ENCODE measurements at places on chromosomes 5 and 9. TPM values are rescaled to one million over a fixed set of nuclear protein-coding genes. Genes with fewer than 3 reads are reported as not detected.

FGF10 gene
- total RNA-seq: not detected

SLC1A1 gene
- total RNA-seq: 6.8 TPM

PCDHA4 gene
- 12.8 TPM for total RNA-seq

PPP1R2B gene
- total RNA-seq: not detected

HTR1A gene
- not detected for total RNA-seq

FOXD4L4 gene
- not detected for total RNA-seq

DNA sequence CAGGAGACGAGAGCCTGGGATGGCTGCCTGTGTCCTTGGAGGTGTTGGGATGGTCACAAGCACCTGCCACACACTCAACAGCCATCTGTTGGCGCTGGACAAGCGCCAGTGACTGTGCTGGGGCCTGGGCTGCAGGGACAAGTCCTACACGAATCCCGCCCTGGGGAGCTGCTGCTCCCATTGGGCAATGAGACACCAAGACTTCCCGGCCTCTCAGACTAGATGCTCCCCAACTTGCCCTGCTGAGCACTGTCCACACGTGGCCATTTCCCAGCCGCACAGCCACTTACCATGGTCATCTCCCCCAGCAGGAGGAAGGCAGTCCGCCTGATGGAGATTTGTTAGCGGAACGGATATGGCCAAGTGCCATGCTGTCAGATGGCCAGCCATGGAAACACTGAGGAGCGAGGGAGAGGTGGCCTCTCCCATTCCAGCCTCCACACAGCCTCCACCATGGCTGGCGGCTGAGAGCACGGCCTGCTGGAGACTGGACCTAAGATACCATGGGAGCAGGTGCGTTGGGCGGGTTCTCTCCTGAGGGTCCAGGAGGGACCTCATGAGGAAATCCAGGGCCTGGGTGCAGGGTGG, 43.9 kb downstream of the PRRT1B start:
- H3K4me3 ChIP-seq: no peak overlapping the region
- no peak overlapping the region for H3K27ac ChIP-seq
- DNase-seq: no peak
- no peaks in the 10 kb centered on the region for H3K4me1 ChIP-seq
- H3K27me3 ChIP-seq: no peaks in the 10 kb centered on the region

DNA sequence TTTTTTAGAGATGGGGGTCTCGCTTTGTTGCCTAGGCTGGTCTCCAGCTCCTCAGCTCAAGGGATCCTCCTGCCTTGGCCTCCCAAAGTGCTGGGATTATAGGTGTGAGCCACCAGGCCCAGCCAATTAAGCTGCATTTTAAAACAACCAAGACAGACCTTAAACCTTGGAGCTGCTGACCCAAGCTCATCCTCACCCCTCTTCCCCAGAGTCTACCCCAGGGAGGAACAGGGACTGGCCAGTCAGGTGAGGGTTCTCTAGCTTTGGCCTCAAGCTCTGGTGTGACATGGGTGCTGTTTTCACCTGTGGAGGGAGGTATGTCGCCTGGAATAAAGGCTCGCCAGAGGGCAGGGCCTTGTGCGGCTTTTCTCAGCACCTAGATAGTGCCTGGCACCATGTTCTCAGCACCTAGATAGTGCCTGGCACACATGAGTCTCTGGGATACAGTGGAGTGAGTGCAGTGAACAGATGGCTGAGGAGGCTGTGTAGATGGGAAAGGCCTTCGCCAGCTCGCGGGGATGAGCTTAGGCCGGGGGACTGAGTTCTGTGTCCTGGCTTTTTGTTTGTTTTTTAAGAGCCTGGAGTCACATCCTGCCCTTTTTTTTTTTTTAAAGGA, 7.4 kb downstream of the CDK9 start:
- H3K4me1 ChIP-seq: no peaks in the 10 kb centered on the region
- no peak overlapping the region for H3K27ac ChIP-seq
- H3K4me3 ChIP-seq: no peak overlapping the region
- no peaks in the 10 kb centered on the region for H3K27me3 ChIP-seq
- no peak for DNase-seq
- H3K36me3 ChIP-seq: peaks cover 28% of the 10 kb centered on the region

DNA sequence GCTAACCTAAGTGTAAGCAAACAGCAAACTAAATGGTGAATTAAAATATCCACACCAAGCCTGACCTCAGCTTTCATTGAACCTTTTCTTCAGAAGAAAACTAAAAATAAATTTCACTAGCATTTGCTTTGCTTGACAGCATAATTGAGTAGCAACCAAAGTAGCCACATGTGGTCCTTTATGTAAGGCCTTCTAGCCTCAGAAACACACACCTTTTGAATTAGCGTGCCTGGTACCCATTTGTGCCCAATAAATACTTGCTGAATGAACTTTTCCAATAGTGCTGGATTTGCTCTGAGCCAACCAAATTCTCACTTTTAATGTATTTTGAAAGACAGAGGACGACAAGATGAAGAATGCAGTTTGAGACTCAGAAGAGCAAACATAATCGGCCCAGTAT, 2.1 kb upstream of the NIPBL start:
- DNase-seq: no peak
- no peaks in the 10 kb centered on the region for H3K27me3 ChIP-seq
- H3K4me3 ChIP-seq: peak overlapping the region; percentile 86
- H3K4me1 ChIP-seq: peaks cover 46% of the 10 kb centered on the region
- H3K36me3 ChIP-seq: peaks cover 6% of the 10 kb centered on the region
- peak overlapping the region; percentile 98 for H3K27ac ChIP-seq

- H3K27me3 ChIP-seq: peaks cover 5% of the 10 kb centered on the region
- no peaks in the 10 kb centered on the region for H3K36me3 ChIP-seq
- no peak overlapping the region for H3K27ac ChIP-seq
- peak; percentile 75 for DNase-seq
- H3K4me1 ChIP-seq: peaks cover 18% of the 10 kb centered on the region
- H3K4me3 ChIP-seq: no peak overlapping the region
These were observed 11.0 kb upstream of the ZBTB43 start for GRCh38 chr9:126793686-126794417.

GRCh38 chr5:65796751-65797316, 74.8 kb downstream of the NLN start:
- DNase-seq: no peak
- H3K27me3 ChIP-seq: no peaks in the 10 kb centered on the region
- peaks cover 28% of the 10 kb centered on the region for H3K36me3 ChIP-seq
- H3K27ac ChIP-seq: no peak overlapping the region
- H3K4me3 ChIP-seq: no peak overlapping the region

GRCh38 chr9:7055171-7055903, 297.6 kb downstream of the KDM4C start:
- no peaks in the 10 kb centered on the region for H3K36me3 ChIP-seq
- DNase-seq: no peak
- H3K4me1 ChIP-seq: peaks cover 2% of the 10 kb centered on the region
- H3K27ac ChIP-seq: no peak overlapping the region

- no peak for DNase-seq
- H3K27ac ChIP-seq: no peak overlapping the region
- peaks cover 48% of the 10 kb centered on the region for H3K4me1 ChIP-seq
- H3K4me3 ChIP-seq: no peak overlapping the region
These were observed 98.4 kb downstream of the FGF1 start for GRCh38 chr5:142587354-142587965.

DNA sequence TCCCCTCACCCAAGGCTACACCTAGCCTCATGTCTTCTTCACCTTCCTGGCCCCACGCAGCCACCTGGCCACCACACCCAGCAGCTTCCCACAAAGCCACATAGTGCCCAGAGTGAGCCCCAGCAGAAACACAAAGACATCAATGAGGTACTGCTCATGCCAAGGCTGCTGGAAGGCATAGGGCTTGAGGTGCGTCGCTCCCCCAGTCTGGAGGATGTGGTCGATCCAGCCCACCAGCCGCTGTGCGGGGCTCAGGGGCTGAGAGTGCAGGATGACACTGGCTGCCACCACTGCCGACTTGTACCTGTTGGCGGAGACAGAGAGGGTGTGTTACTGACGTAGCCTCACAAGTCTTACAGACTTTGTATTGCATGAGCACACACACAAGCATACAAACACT, 15.8 kb upstream of the CAPSL start:
- H3K36me3 ChIP-seq: no peaks in the 10 kb centered on the region
- no peak for DNase-seq
- H3K27me3 ChIP-seq: peaks cover 30% of the 10 kb centered on the region
- no peak overlapping the region for H3K4me3 ChIP-seq
- no peak overlapping the region for H3K27ac ChIP-seq
- H3K4me1 ChIP-seq: no peaks in the 10 kb centered on the region

- H3K27me3 ChIP-seq: no peaks in the 10 kb centered on the region
- no peak overlapping the region for H3K4me3 ChIP-seq
- no peak overlapping the region for H3K27ac ChIP-seq
- H3K4me1 ChIP-seq: no peaks in the 10 kb centered on the region
- H3K36me3 ChIP-seq: no peaks in the 10 kb centered on the region
- no peak for DNase-seq
These were observed 255.6 kb upstream of the IZUMO3 start for GRCh38 chr9:24801344-24801743.

DNA sequence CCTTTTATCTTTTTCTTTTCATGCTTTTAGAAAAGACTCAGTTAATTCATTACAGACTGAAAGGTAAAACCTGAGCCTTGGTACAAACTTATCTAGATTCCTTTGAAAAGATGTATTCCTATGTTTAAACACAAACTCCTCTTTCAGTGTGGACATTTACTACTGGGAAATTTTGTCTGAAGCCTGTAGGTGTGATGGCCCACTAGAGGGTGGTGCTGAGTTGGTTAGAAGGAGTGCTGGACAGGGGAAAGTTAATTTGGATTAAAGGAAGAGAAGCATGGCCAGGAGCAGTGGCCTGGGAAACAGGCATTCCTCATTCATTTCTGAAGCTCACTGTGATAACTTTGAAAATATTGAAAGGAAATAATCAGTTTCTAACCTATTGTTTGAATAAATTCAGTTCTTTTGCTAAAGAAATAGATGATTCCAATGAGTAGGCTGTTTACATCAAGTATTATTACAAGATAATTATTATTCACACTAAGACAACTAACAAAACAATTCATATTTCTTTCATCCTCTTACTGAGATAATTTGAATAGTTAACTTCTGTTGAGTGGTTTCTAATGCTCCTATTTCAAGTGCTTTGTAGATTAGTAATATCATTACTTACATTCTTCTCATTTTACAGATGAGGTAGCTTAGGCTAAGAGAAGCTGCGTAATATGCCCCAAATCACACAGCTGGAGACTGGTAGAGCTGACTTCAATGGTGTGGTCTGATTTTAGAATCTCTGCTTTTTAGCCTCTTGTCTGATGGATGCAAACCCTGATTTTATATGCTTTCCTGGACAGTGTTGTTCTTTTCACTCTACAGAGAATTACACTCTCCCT, 150.9 kb downstream of the ADGRV1 start:
- H3K27me3 ChIP-seq: peaks cover 17% of the 10 kb centered on the region
- no peak overlapping the region for H3K27ac ChIP-seq
- no peaks in the 10 kb centered on the region for H3K36me3 ChIP-seq
- H3K4me3 ChIP-seq: no peak overlapping the region

- no peak overlapping the region for H3K27ac ChIP-seq
- DNase-seq: no peak
- H3K4me1 ChIP-seq: no peaks in the 10 kb centered on the region
- H3K36me3 ChIP-seq: no peaks in the 10 kb centered on the region
- H3K27me3 ChIP-seq: peaks cover 34% of the 10 kb centered on the region
- H3K4me3 ChIP-seq: no peak overlapping the region
These were observed 319.3 kb upstream of the RPS23 start for GRCh38 chr5:82597437-82597836.

DNA sequence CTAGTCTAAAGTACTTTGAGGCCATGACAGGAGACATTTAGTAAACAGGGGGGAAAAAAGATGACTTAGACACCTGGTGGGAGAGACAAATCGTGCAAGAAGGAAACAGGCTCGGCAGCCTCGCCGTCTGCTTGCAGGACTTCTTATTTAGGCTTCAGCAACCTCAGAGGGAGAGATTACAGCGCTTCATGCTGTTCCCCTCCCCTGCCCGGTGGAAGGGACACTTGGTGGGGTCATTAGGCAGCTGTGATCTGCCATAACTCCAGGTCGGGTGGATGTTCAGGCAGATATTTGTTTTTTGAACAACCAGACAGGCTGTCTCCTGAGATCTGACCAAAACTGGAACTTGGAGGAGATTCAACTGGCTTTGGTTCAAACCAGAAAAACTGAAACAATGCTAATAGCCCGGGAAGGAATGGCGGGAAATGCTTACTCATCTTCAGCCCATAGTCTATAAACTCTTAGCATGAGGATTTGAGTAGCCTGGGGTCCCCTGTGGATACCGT, 38.1 kb upstream of the CD180 start:
- H3K36me3 ChIP-seq: no peaks in the 10 kb centered on the region
- H3K4me1 ChIP-seq: peaks cover 26% of the 10 kb centered on the region
- peaks cover 4% of the 10 kb centered on the region for H3K27me3 ChIP-seq
- H3K27ac ChIP-seq: peak overlapping the region; percentile 61
- no peak overlapping the region for H3K4me3 ChIP-seq

DNA sequence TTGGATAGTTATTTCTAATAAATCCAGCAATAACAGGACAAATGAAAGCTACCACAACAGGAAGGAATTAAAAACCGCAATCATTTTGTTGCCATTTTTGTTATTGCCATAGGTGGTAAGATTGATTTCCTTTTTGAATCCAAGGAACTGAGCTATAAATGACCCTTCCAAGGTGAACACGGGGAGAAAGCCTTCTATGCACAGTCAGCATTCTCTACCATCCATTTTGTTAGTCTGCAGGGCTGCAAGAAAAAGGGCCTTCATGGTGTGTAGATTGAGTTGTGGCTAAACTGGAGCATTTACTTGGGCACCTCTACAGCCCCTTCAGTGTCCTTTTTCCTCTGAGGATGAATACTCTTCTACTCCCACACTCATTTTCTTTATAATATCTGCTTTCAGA, 18.6 kb upstream of the REEP5 start:
- H3K4me3 ChIP-seq: no peak overlapping the region
- no peak for DNase-seq
- H3K36me3 ChIP-seq: no peaks in the 10 kb centered on the region
- peaks cover 10% of the 10 kb centered on the region for H3K27me3 ChIP-seq
- H3K27ac ChIP-seq: no peak overlapping the region
- peaks cover under 1% of the 10 kb centered on the region for H3K4me1 ChIP-seq

DNA sequence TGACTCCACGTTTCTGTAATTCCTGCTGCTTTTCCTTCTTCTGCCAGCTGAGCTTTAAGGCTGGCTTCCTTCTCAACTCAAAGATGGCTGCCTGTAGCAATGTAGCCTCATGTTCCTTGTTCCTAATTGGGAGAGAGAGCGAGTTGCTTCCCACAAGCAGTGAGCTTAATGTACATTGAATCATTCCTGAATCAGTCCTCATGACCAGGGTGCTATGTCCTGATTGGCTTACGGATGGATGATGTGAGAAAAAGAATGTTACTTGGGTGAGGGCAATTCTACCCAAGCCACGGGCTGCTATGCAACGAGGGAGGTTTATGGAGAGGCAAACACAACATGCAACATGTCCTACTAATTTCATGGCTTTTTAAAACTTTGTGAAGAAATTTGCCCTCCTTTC, 356.2 kb downstream of the RASEF start:
- DNase-seq: no peak
- H3K4me3 ChIP-seq: no peak overlapping the region
- H3K4me1 ChIP-seq: no peaks in the 10 kb centered on the region
- peaks cover 3% of the 10 kb centered on the region for H3K27me3 ChIP-seq

GRCh38 chr9:131179561-131180219, 54.3 kb downstream of the NUP214 start:
- H3K27me3 ChIP-seq: no peaks in the 10 kb centered on the region
- no peak overlapping the region for H3K4me3 ChIP-seq
- H3K27ac ChIP-seq: peak overlapping the region; percentile 64

Data from osteocyte (in vitro differentiated cells).